CD4-positive, alpha-beta T cell treated with Interleukin-12 subunit alpha and Interleukin-12 subunit beta, for 1 hour (primary cell): ENCODE measurements at places on chromosomes 13 and 19.

- DNase-seq: no peak
These were observed 4.4 kb downstream of the HAS1 start for GRCh38 chr19:51719251-51719988.

GRCh38 chr13:24540236-24541126, 27.9 kb upstream of the PARP4 start:
- DNase-seq: no peak

DNA sequence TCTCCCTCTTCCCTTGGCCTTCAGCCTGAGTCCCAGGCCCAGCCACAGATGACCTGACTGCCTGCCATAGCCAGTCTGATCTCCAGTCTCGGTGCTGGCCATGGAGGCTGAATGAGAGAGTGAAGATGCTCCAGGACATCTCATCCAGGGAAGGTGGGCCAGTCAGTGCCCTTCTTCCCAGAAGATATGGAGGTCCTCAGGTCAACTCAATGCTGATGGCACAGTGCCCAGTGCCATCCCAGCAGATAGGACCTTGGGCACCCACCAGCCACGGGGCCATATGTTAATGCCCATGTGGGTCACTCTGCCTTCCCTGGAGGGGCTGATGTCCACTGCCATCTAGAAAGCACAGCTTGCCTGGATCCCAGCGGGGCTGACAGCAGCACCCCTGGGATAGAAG, 7.2 kb downstream of the VSTM2B start:
- DNase-seq: no peak

- DNase-seq: no peak
These were observed 74.7 kb downstream of the GADD45B start for GRCh38 chr19:2550431-2551171.

GRCh38 chr19:2332341-2333026, 4.0 kb downstream of the SPPL2B start:
- peak; percentile 38 for DNase-seq

DNA sequence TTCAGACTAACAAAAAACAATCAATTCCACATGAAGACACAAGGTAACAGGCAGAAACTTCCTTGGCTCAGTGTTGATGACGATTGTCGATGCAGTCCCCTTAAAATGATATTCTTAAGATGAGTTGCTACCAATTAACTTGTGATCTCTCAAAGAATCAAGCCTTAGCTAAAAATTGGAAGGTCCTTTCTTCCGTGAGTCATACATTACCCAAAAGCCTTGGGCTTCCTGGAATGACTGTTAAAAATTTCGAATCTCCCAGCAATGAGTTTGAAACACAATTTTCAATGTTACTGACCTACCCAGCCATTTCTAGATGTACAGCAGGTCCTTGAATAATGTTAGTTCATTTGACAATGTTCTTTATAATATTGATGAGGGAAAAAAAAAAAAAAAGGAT, 28.0 kb upstream of the RB1 start:
- DNase-seq: no peak

GRCh38 chr13:75333103-75333502, 148.9 kb downstream of the TBC1D4 start:
- DNase-seq: no peak

GRCh38 chr13:110278859-110279258, 28.1 kb downstream of the COL4A1 start:
- DNase-seq: no peak

GRCh38 chr19:3387645-3388589, 21.5 kb downstream of the NFIC start:
- no peak for DNase-seq

GRCh38 chr19:48674216-48674809, 1.5 kb upstream of the NTN5 start:
- DNase-seq: no peak

- no peak for DNase-seq
These were observed 55.4 kb downstream of the FOXO1 start for GRCh38 chr13:40611004-40611403.

GRCh38 chr19:7994928-7995809, 10.3 kb downstream of the ELAVL1 start:
- no peak for DNase-seq

GRCh38 chr19:11017275-11018035, 56.6 kb downstream of the SMARCA4 start:
- DNase-seq: no peak

GRCh38 chr19:3029065-3029923, at the start of gene TLE2:
TSS of gene TLE2 (minus strand) at chr19:3029280. CDS start at chr19:3028904, 376 bp downstream.
- no peak for DNase-seq

DNA sequence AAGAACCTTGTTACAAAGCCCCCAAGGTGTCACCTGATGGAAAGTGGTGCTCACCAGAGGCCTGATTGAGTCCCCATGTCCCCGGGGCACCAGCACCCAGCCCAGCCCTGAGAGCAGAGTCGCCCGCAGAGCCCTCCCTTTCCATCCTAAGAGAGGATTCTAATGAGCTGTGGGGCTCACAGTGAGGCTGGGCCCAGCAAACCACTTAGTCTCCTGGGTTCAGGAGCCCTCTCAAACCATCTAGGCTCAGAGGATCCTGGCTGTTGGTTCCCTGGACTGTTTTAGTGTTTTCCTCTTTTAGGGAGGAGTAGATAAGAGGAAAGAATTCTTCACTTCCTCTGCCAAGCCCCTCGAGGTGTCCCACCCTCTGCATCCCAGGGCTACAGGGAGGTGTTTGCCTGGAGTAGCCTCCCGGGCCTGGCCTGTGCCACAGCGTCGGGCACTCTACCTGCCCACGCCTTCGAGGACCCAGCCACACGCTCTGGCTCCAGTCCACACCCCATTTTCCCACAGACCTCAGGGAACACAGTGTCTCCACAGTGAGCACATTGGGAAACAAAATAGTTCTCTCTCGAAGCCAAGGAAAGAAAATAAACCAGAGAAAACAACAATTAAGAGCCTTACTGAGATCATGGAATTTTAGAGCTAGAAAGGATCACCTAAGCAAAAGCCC, 34.4 kb downstream of the DHRS12 start:
- DNase-seq: no peak

DNA sequence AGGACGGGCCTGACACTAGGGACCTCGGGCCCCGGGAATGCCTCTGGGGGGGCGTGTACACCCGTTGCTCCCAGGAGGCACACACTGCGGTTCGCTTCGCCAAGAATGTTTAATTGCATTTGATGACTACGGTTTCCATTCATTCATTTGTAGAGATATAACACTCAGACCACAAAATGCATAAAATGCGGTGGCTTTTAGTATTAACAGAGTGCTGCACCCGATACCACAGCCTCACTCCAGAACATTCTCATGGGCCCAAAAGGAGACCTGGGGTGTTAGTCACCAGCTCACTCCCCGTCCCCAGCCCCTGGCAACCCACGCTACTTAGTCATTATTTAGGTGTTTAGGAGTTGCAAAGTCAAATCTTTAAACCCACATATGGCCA, 21.8 kb downstream of the HCN2 start:
- peak; percentile 62 for DNase-seq

- no peak for DNase-seq
These were observed 793 bp downstream of the LRFN1 start for GRCh38 chr19:39319892-39320248.

GRCh38 chr19:11090264-11090996, 1.2 kb downstream of the LDLR start:
- DNase-seq: peak; percentile 98

DNA sequence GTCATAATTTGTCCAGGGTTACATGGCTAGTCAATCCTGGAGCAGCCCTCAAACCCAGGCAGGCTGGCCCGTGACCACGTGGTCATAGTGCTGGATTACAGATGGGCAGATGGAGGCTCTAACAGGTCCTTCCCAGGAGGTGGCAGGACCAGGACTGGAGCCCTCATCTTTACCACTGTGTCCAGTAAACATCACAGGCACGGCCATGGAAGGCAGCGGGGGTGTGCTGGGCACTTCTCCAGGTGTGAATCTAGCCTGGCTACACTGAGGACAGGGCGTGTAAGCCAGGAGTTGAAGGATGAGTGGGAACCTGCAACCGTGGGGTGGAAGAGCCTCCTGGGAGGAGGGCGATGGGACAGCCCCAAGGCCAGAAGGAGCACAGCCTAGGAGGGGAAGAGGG, 6.1 kb downstream of the CIC start:
- DNase-seq: no peak

DNA sequence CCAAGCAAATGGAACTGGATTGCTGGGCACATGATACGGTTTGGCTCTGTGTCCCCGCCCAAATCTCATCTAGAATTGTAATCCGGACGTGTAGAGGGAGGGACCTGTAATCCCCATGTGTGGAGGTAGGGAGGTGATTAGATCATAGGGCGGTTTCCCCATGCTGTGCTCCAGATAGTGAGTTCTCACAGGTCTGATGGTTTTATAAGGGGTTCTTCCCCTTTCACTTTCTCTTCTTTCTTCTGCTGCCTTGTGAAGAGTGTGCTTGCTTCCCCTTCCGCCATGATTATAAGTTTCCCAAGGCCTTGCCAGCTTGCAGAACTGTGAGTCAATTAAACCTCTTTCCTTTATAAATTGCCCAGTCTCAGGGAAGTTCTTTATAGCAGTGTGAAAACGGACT, 32.6 kb upstream of the MTIF3 start:
- DNase-seq: peak; percentile 30

GRCh38 chr13:47119575-47120235, 222.9 kb upstream of the HTR2A start:
- DNase-seq: no peak

GRCh38 chr13:99803141-99803540, 168.4 kb downstream of the ZIC5 start:
- no peak for DNase-seq

DNA sequence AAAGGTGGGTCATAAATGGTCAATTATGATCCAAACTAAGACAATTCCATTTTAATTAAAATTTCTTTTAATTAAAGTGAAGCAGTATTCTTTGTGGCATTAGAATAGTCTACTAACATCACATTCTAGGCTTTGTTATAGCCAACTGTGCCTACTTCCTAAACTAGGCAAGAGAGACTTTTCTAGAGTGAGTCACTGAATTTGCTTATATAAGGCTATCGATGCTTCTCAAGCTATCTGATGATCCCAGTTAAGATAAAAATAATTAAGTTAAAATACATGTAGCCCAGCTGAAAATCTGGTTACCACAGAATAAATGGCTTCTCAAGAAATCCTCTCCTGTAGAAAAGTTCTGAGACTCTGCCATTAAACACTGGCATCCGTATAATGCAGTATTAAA, 12.5 kb downstream of the ANKRD10 start:
- DNase-seq: no peak

DNA sequence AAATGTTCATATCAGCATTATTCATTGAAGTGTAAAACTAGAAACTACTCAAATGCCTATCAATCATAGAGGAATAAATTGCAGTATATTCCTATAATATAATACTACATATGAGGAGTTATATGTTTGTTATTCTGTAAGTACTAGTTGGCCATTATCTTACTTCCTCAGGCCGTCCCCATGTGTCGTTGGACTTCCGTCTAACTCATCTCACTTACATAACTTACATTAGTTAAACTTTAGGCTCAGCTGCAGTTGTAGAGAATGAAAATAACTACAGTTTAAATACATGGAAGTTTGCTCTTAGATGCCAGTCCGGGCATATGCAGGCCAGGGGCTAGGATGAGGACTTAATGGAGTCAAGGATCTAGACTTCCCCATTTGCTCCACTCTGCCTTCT, 8.6 kb upstream of the EPSTI1 start:
- no peak for DNase-seq

DNA sequence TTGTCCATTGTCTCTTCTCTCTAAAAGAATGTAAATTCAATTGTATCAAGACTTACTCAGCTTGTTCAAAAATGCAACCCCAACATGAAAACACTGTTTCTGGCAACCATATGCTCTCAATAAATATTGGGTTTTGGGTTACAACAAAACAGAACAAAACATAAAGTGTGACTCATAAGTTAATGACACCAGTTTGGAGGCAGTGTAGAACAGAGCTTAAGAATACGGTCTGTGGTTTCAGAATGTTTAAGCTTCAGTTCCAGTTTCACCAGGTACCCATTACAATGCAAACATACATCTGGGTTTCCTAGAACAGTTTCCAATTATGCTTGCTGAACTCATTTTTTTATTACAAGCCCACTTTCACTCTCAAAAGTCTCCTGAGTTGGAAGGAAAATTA, 285.8 kb upstream of the PCDH9 start:
- DNase-seq: no peak

DNA sequence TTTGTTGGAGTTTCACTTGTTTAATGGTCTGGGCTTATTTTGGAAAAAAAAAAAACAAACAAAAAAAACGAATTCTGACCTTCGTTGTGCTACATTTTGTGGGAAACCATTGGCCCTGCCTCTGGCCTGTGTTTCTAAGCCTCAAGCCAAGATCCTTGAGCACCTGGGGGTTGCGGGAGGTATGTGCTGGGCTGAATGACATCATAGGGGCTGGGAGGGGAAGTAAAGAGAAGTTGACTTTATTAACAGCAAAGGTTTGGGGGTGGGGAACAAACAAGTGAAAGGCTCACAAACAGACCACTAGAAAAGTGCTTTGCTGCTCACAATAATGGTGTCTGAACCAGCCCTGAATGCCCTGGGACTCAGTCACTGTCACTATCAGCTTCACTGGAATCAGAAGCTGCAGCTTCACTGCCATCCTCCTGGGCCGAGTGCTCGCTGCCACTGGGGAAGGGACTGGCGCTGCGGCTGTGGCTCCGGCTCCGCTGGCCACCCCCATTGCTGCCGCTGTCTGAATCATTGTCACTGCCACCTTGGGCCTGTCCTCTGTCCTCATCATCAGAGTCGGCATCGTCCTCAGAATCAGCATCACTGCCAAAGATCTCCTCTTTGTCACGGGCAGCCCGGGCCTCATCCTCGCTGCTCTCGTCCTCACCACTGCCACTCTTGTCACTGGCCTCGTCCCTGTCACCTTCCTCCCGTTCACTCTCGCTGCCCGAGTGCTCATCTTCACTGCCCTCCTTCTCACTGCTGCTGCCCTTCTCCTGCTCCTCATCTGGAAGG, 5.1 kb downstream of the PAF1 start:
- no peak for DNase-seq

DNA sequence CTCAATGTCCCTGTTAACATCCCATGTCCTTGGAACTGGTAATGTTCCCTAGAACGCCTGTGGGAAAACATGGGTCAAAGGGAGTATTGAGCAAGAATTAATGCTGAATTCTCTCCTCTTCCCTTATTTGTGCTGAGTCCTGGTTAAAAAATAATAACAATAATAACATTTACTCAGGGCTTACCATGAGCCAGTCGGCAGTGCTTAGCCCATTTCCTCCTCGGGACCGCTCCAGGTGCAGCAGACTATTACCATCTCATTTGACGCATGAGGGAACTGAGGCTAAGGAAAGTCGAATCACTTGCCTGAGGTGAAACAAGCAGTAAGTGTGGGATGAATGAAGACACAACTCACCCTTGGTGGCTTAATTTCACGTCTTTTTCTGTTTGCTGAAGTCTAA, 33.6 kb upstream of the SLC15A1 start:
- DNase-seq: no peak

- no peak for DNase-seq
These were observed 484 bp downstream of the ICAM3 start for GRCh38 chr19:10338940-10339339.

- no peak for DNase-seq
These were observed 565.1 kb downstream of the LIG4 start for GRCh38 chr13:107650081-107650701.

- no peak for DNase-seq
These were observed 31.1 kb downstream of the NFIC start for GRCh38 chr19:3397266-3398022.
